GM12891 (cell line): ENCODE measurements at places on chromosomes 5 and 9.

- DNase-seq = no peak
Measured at GRCh38 chr5:89191374-89191773, 308.4 kb upstream of the MEF2C start.

DNA sequence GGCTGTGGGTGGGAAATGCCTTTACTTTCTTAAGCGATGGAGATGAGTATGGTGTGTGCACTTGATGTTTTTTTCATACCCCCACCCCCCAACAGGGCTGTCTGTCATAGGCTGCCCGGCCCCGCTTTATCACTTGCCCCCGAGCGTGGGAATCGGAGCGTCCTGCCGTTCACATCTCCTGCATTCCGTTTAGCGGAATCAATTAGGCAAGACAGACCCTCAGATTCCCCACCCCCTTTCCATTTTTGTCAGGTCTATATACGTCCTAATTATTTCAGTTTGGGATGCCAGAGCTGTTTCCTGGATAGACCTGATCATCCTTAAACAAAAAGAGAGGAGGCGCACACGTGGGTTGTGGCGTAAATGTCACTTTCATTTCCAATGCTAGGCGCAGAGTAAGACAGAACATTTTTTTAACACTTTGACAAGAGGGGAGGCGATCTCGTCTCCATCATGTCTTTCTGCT is 217.2 kb downstream of the MEF2C start:
- DNase-seq = no peak

- DNase-seq = no peak
Measured at GRCh38 chr9:133932181-133932580, 59.9 kb downstream of the VAV2 start.

- peak; percentile 61 for DNase-seq
Measured at GRCh38 chr5:154384480-154385235, 61.1 kb upstream of the SAP30L start.

- no peak for DNase-seq
Measured at GRCh38 chr5:39513236-39513635, 88.5 kb upstream of the DAB2 start.

DNA sequence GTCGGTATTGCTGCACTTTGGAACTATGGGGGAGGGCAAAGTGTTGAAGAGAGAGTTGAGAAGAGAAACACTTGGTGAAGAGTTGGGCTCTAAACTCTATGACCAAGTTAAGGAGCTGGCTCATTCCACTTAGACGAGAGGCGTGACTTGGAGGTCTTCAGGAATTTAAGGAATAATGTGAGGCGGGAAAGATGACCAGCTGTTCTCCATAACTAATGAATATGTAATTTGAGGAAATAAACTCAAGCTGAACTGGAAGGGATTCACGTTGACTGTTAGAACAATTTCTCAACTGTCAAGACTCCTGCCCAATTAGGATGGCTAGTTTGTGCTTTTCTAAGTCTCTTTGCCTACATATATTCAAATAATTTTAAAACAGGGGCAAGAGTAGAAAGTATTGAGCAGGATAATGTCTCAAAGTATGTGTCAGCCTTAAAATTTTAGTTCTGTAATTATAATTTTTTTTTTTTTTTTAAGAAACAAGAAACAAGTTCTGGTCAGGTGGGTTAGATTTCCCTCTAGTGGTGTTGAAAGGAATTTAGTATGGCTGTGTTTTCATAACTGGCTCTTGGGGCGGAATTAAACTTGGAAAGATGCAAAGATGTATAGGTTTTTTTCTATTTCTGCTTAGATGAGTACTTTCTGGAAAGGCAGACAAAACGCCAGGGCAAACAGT is 33.4 kb downstream of the TMEM252 start:
- DNase-seq = no peak

GRCh38 chr5:154603953-154604679 is 126.1 kb upstream of the HAND1 start:
- no peak for DNase-seq

GRCh38 chr5:159178978-159179377 is 30.4 kb downstream of the RNF145 start:
- no peak for DNase-seq

DNA sequence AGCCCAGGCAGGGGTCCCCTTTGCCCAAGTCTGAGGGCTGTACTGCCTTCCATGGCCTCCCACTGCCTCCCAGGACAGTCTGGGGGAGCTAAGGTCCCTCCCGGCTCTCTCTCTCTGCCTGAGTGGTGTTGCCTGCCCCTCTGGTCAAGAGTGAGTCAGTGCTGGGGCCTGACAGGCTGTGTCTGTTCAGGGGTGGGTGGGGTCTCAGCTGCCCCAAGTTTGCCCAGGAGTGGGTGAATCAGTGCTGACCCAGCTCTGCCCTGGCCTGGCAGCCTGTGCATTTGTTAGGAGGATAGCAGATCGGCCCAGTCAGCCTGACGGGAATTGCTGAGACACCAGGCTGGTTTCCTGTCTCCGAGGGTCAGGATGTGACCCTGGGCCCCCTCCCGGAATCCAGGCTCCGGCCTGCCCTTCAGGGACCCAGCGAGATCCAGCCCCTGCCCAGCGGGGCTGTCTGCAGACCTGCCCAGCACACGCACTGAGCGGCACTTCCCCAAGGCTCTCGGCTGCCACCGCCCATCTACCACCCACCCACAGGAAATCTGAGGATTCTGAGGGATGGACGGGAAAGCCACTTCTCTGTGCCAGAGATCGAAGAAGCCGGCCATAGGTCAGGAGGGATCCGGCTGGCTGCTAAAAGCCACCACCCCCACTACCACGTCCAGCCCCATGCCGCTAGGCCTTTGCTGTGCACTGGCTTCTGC is 15.9 kb downstream of the ENG start:
- no peak for DNase-seq

GRCh38 chr9:70429899-70430298 is 15.4 kb upstream of the KLF9 start:
- DNase-seq = no peak

DNA sequence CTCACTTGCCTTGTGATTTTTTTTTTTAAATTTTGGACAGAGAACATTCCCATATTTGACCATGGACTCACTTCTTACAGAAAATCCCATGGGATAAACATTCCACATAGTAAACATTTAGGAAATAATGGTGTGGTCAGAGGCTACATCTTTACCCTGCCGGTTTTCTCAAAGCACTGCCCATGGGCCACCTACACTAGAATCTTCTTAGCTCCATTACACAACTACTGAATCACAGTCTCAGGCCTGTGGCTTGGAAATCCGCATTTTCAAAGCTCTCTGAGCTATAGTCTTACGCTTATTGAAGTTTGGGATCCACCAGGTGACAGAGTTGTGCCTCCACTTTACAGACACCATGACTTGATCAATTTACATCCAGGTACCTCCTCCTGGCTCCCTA is 39.4 kb downstream of the ALG2 start:
- no peak for DNase-seq

- peak; percentile 47 for DNase-seq
Measured at GRCh38 chr9:126805554-126806262, 868 bp downstream of the ZBTB43 start.

DNA sequence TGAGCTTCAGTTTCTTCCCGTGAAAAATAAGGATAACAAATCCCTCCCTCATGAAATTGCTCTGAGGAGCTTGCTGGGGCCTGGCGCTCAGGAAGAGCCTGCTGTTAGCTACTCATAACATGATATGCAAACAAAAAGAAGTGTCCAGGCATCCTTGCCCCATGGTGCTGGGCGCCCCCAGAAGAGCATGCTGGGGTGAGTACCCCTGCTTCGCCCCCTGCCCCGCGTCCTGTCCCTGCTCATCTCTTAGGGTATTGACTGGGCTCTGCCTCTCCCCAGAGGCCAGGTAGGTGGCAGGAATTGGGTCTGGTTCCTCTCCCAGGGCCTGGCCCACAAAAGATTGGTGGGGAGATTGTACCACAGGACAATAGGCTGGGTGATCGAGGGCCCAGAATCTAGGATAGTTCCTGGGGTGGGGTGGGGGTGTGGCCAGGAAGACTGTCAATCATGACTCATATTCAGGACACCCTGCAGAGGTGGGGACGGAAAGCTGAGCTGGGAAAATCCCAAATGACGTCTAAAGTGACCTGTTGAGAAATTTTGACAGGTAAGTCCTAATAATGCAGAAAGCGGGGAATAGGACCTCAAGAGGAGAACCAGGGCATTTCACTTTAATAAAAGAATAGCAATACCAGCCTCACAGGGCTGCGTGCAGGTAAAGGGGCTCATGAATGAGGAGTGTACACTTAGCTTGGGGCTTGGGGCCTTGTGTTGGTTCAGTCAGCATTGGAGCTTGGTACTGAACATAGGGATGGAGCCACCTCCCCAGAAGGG is 8.9 kb downstream of the PITX1 start:
- DNase-seq = no peak

DNA sequence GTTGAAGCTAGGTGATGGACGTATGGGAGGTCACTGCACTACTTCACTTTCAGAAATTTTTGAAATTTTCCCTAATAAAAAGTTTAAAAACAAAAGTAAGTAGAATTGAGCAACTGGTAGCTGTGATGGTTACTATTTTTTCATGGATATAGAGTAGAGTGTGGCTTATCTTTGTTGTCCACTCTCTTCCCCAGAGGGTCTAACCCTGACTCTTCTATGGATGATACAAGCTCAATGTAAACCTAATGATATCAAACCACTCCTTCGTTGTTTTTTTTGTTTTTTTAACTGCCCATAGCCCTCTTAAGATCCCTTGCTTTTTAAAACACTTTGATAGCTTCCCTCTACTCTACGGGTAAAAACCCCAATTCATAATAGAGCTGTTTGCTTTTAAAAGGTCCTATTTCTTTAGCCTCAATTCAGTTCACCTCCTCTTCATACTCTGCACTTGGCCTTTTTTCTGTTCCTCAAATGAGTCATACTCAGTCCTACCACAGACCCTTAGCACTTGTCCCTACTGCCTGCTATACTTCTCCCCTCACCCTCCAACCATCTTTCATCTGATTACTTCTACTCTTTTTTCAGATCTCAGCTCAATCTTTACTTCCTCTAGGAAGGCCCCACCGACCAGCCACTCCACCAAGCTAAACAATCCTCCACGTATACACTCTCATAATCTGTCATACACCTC is 2.6 kb downstream of the HDAC3 start:
- DNase-seq = no peak

- no peak for DNase-seq
Measured at GRCh38 chr5:50886657-50887345, 220.4 kb downstream of the PARP8 start.

- no peak for DNase-seq
Measured at GRCh38 chr9:33375238-33375840, 27.0 kb downstream of the AQP7 start.

DNA sequence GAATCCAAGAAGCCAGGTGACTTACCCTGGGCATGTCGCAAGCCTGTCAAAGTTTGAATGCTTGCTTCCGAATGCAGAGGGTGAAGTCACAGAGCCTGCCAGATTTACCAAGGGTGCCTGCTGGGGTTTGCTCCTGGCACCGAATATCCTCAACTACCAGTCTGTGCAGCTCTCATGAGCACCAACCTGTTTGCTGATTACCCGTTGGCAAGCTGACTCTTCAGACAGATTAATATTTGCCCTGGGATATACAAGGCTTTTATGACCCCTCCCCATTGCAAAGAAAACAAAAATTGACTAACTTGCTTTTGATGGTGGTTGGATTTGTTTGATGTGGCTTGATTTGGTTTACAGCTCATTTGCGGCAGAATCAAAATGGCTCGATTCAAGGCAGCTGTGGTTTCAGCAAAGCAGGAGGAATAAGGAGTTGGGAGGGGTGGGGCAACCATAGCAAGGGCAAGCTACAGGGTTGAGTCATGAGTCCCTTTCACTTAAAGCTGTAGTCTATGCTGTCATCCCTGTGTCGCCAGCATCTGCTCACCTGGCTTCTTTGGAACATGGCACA is 82.3 kb upstream of the AGXT2 start:
- DNase-seq = no peak

DNA sequence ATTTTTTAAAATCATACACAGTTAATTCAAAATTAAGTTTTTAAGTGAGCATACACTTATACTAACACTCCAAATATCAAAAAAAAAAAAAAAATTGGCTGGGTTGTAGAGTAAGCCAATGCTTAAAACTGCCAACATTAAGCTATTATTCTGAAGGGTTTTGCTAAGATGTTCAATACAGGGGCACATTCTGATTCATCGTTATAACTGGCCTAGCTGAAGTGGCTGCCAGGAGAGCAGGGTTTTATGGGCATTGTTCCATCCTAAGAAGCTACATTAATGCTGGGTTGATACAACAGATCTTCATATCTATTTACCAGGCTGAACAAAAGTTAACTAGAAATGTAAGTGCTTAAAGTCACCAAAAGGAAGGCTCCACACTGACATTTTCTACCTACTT is 13.4 kb downstream of the ELAVL2 start:
- no peak for DNase-seq
